ENCODE measurements at places on chromosomes 2 and 18.

DNA sequence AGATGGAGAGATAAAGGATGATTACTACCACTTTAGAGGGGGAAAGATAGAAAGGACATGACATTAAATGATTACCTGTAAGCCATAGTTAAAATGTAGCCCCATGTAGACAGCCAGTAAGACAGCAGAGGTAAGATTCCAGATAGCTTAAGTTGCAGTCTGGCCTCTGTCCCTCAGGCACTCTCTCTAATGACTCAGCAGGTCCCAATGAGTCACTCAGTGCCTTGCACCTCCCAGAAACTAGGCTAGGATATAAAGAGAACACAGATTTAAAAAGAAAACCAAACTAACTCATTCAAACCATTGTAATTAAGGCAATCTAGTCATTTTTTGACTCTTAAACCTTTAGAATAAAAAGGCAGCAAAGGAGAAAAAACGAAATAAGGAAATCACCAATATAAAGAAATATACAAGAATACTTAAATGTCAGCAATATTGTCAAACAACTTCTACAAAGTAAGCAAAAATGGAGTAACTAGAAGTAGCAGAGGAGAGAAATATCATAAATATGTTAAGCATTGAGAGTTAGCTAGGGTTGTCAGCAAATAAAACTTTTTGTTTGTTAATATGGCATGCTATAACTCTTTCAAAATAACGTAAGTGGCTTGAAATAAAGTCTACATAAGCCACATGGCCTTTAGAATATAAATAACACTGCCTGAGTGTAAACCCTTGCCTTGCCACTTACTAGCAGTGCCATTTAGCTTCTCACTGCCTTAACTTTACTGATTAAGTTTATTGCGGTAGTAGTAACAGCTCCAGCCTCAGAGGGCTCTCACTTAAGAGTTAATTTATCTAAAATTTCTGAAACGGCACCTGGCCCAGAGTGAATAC is 48.5 kb downstream of the SOCS6 start:
- DNase-seq: peak; percentile 80

- no peak for DNase-seq
These were observed 18.4 kb upstream of the SLC20A1 start for GRCh38 chr2:112627060-112628040.

- no peak for DNase-seq
These were observed 8.5 kb downstream of the GEN1 start for GRCh38 chr2:17762451-17762850.

GRCh38 chr2:178335230-178335629 is 115.7 kb downstream of the PRKRA start:
- DNase-seq: no peak

- DNase-seq: no peak
These were observed 1045.5 kb upstream of the NXPH2 start for GRCh38 chr2:139825726-139826125.

DNA sequence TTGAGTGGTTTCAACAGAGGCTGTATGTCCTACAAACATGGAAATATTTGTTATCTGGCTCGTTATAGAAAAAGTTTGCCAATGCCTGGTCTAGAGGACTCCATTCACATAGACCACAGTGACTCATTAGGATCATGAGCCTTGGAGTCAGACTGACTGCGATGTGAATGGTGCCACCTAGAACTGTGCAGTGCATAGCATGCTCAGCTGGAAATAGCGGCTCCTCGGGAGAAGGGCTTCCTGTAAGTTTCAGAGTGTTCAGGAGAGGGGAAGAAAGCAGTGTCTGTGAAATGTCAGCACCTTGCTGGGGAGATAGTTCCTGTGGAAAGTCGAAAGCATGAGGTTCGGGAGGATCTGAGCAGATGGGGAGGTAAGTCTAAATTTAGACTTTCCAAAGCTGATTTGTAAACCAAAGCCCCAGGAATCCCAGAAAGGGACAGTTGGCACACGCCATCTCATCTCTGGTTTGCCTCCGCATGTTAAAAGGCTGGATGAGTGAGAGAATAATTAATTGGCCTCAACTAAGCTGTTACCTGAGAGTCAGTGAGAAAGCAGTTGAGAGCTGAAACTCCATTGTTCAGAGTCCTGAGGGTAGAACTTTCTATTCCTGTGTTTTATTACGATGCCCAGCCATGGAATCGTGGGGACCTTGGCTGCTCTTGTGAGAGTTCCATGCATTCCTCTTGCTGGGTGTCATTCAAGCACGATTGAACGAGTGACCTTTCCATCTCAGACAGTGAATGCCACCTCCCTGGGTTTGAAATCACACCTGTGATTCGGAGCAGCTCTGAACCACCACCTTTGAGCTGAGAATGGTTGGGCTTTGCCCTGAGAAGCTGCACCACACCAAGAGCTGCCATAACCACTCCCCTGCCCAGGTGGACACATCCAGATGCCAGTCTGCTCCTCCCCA is 99.5 kb downstream of the MAPK4 start:
- DNase-seq: no peak

GRCh38 chr2:100865816-100866460 is 46.0 kb downstream of the NPAS2 start:
- peak; percentile 49 for DNase-seq

DNA sequence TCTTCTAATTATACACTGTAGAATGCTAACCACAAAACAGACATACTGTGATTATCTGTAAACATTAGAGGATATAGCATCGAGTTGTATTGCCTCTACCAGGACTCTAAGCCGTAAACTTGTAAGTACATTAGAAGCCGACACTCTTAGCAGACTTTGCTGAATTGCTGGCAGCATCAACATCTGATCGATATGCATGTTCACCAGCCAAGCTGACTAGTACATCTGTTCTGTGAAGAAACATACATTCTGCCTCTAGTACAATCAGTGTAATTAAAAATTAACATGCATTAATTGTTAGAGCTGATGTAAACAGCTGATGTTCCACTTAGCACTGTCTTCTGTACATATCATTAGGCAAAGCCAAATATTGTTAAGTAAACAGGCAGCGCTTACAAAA is 502.2 kb downstream of the NR4A2 start:
- DNase-seq: no peak

- DNase-seq: peak; percentile 61
These were observed 4.9 kb downstream of the CYP26B1 start for GRCh38 chr2:72142570-72143440.

Measured in small intestine (tissue), 16 donors.